Right forelimb (tissue), 1 donor: ENCODE measurements at places on chromosomes 1 and 21.
A peak's percentile ranks its signal among the peaks of the same experiment; 100 is the strongest.

GRCh38 chr1:46686255-46686654, 14.6 kb downstream of the TEX38 start:
- DNase-seq = no peak

DNA sequence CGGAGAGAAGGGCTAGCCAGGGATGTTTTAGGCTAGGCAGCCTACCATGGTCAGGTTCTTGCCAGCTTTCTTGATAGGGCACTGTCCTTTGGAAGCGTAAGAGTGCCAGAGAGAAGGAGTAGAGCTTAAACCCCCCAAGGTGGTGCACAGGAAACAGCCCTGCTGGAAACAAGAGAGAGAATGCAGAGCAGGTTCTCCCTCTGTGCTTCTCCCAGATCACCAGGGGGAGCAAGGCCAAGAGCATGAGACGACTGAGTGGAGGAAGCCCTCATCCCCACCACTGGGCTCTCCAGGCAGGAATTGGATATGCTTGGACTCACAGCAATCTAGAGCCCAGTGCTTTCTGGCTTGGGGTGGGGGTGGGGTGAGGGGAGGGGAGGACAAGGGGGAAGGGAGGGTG, 49.8 kb downstream of the ATP2B4 start:
- DNase-seq = no peak

GRCh38 chr1:40413527-40414252, 36.6 kb upstream of the ZFP69B start:
- DNase-seq = no peak

DNA sequence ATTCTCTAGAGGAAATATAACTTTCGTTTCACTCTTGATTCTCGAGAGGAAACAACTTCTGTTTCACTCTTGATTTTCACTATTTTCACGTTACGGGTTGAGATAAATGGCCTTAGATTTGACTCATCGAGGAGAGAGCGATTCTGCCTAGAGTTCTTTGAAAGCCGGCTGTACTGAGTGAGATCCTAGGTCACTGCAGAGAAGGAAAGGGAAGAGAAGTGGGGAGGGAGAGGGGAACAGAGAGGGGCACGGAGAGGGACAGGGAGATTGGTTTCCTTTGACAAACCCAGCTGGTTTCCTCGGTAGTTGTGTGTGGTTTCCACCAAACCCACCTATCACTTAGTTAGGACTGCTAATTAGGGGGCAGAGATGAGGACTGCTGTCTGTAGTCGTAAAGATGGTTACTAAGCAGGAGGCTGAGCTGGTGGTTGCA, 21.6 kb upstream of the GPR137B start:
- no peak for DNase-seq

DNA sequence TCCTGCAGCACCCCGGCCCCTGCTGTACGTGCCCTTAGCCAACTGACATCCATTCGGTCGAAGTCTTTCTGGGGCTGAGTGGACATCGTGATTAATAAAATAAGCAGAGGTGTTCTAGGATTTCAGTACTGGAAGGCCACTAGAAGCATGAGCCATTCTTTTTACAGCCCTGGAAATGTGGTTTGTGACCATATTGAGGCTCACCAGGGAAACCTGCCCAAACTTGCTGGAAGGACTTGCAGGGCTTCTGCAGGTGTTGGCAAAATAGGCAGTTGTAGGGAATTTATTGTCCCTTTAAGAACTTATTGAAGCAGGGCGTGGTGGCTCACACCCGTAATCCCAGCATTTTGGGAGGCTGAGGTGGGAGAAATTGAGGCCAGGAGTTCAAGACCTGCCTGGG, 80.8 kb downstream of the DOP1B start:
- no peak for DNase-seq

- no peak for DNase-seq
These were observed 11.9 kb upstream of the NIBAN1 start for GRCh38 chr1:184986250-184986649.

DNA sequence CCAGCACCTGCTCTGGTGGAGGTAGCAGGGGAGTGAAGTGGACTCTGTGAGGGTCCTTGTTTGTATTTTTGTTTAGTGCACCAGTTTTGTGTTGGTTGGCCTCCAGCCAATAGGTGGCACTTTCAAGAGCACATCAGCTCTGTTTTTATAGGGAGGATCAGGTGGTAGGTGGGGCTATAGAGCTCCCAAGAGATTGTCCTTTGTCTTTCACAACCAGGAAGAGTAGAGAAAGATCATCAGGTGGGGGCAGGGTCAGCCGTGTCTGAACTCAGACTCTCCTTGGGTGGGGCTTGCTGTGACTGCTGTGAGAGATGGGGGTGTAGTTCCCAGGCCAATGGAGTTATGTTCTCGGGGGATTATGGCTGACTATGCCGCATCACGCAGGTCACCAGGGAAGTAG, 159.8 kb downstream of the ZNF326 start:
- no peak for DNase-seq

GRCh38 chr1:223001653-223002634, 141.1 kb downstream of the TLR5 start:
- no peak for DNase-seq

DNA sequence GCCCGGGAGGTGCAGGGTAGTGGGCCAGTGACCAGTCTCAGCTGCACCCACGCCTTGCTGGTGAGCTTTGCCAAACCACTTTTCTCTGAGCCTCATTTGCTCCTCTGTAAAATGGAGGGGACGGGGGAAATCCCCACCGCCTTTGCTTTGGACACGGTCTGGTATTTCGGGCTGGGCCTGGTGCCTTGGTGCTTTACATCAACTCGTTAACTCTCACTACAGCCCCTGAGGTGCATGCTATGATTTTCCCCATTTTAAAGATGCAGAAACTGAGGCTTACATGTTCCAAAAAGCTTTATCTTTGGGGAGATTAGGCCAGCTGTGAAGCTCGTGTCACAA, 116.1 kb upstream of the RUNX3 start:
- no peak for DNase-seq

GRCh38 chr1:10629091-10629815, 154.5 kb downstream of the PEX14 start:
- no peak for DNase-seq

- DNase-seq = no peak
These were observed 13.8 kb upstream of the MPZL1 start for GRCh38 chr1:167707942-167708341.

DNA sequence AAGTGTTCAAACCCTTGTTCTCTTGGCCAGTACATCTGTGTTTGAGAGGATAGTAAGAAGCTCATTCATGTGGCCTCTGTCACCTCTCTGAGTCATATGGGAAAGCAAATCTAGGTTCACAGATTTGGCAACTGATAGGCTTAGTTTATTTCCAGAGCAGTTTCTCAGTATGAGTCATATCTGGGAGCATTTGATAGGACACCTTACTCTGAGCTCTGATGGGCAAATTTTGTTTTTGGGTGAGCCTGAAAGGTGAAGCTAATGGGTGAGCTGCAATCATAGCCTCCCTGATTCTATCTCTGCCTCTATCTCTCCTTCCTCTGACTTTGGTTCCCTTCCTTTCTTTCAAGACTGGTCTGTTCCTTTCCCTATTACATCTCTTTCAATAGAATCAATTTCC, 134.4 kb downstream of the S1PR1 start:
- DNase-seq = no peak

GRCh38 chr1:19437891-19438294, 47.4 kb downstream of the CAPZB start:
- DNase-seq = peak; percentile 71

DNA sequence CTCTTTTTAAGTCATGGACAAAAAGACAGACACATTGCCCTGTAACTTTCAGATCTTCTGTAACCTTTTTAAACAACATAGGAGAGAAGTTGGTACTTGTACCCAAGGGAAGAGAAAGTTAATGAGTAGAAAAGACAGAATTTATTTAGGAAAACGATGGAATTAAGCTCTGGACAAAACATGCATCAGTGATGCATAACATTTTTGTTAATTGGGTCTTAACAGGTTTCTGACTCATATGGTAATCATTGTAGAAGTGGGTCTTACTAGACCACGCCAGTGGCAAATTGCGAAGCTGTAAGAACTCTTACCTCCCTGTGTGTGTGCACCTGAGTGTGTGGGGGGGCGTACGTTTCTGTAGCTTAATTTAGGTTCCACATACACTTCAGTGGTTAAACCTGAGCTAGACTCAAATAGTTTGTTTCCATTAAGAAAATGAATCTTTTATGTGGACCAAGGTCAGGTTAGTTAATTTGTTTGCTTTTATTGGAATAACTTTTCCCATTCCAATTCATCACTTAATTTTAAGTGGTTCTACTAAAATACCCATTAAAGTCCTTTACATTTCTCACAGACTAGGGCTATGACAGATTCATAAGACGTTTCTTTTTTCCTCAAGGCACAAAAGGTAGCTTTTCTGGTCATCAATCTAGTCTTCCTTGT, 48.1 kb downstream of the NFIA start:
- no peak for DNase-seq

GRCh38 chr1:200971955-200972711, 51.4 kb downstream of the KIF21B start:
- peak; percentile 82 for DNase-seq

GRCh38 chr1:46611691-46612221, 4.9 kb downstream of the MOB3C start:
- DNase-seq = no peak

- no peak for DNase-seq
These were observed 83.8 kb downstream of the RHOU start for GRCh38 chr1:228818928-228819630.

GRCh38 chr1:234726359-234726943, 116.5 kb upstream of the IRF2BP2 start:
- no peak for DNase-seq

DNA sequence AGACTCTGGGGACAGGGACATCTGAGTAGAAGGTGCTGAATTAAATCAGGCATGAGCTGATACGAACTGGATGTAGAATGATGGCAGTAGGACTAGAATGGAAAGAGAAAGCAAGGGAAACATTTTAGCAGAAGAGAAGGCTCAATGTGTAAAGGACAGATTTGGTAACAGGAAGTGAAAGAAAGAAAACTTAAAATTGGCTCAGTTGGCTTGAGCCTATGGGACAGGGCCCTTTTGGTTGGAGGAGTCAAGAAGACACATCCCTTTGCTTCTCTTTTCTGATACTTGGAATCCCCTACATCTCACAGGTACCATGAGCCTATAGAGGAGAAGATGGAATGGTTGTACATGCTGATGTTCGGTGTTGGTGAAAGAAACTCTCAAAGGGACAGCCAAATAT, 300.6 kb upstream of the PLXNA2 start:
- no peak for DNase-seq

DNA sequence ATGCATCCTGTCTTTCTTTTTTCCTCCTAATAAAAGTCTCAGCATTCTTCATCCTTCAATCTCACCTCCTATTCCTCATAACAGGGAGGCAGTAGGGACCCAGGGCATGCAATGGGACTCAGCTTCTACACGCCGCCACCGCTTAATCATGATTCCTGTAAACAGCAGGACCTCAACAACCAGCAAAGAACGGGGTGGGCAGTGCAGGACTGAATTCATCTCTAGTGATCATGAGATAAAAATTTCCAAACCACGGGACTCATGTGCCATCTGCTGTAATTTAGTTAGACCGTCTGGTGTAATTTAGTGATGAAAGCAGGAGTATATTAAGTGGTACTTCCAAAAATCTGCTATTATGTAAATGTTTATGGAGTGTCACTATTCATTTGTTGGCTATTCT, 5.4 kb downstream of the PRAMEF12 start:
- no peak for DNase-seq

GRCh38 chr1:69511426-69512192, 56.1 kb upstream of the LRRC7 start:
- DNase-seq = no peak

- no peak for DNase-seq
These were observed 802.8 kb upstream of the CXADR start for GRCh38 chr21:16709866-16710550.
